SW480 (cell line): ENCODE measurements at places on chromosomes 13 and 19.

DNA sequence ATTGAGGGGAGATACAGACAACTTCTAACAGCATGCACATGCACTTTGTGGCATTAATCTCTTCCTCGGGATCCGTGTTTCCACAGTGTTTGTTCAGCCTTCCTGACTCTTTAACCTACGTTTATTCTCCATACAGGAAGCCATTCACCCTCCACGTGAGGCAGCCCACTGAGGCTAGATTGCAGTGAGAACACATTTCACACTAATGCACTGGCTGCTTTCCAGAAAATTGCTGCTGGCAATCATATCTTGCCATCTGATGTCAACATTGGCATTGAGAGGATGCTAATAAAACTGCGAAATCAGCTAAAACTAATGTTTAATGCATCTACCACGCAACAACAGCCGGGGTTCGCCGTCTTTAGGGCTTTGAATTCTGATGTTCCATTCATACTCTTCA is 30.0 kb downstream of the DCLK1 start:
- no peak for DNase-seq

- no peak for DNase-seq
Observed at GRCh38 chr13:76164290-76164689, 528.2 kb downstream of the LMO7 start.

DNA sequence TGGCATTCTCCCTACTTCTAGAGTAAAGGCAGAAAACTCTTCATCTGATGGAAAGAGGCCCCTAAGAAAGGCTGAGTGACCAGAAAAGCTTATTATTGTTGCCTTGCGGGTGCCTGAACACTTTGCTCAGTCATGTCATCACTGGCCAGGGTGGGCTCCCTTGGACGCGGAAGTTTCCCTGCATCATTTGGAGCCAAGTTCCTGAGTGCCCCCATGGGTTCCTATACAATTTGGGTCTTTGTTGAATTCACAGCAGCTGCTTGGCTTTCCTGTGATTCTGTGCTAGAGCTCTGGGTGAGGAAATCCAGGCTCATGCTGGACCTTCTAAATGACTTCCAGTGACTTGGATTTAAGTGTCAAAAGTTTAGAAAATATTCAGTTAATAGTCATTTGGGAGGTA is 232.9 kb downstream of the LHFPL6 start:
- DNase-seq, result no peak

DNA sequence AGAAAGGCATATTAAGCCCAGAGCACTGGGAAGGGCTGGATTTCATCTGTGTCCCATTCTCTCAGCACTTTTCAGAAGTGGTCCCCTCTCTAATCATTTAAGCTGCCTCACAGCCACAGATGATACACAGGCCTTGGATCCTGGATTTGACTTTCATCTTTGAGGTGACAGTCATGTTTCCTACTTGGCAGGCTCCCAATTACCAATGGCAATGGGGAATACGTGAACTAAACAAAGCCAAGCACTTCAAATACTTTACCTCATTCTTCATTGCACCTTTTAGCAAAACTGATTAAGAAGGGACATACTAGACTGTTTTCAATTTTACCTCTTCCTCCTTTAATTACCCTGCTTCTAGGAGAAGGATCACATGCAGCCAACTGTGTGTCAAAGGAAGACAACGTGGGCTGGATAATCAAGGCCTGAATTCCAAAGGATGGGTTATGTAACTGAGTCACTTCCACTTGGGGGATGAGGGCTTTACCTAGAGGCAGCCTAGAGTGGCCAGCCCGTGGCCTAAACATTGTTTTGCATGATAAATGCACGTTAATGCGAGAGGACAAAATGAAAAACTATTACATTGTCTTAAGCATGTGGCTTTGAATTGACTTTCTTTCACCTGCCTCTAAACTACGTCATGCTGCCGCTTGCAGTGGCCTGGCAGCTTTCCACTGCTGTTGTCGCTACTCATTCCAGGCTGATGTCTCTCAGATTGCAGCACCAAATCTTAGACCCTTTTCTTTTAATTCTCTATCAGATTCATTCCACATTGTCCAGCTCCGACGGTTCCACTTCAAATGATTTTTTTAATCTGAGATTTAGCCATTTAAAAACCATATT is 95.0 kb downstream of the KCTD12 start:
- DNase-seq, result no peak

- DNase-seq, result no peak
Observed at GRCh38 chr13:35824395-35824794, 306.8 kb downstream of the DCLK1 start.

DNA sequence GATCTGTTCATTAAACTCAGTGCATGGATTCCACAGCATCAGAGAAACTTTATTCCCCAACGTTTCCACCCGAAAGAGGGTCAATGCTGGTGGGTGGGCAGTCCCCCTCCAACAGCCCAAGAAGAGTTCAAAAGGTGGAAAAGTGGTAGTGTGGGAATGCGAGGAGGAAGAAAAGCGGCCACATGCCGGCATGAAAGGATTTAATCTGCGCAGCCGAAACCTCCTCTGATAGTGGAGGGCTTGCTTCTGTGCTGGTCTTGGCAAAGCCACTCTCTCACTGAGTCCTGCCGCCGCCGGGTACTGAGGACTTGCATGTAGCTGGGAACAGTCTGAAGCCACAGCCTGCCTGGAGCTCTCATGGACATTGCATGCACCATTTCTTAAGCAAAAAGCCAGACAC is 136.2 kb upstream of the ZNF536 start:
- DNase-seq, result no peak

GRCh38 chr13:105035092-105035491 is 1500.4 kb downstream of the EFNB2 start:
- DNase-seq, result no peak

DNA sequence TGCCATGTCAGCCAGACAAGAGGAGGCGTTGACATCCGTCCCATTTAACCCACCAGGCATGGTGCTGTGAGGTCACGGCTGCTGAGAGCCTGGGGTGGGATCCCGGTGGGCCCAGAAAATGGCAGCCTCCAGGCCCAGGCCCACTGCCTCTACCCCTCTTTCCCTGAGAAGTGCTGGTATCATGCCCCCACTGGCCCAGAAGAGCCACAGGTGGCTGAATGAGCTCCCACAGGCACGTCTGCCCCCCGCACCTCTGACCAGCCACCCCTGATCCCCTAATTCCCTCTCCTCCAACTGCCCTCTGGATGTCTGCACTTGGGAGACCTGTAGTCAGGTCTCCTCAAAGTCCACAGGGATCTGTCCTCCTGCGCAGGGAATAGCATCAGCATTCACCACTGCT is 37.3 kb upstream of the KCTD15 start:
- DNase-seq, result no peak
